SK-N-SH (cell line): ENCODE measurements at places on chromosomes 6 and 20. TPM values are rescaled to one million over a fixed set of nuclear protein-coding genes. Genes with fewer than 3 reads are reported as not detected.

Gene IL17A
- not detected in 2 replicates for polyA plus RNA-seq

Gene MYMX
- 0.13 TPM in 1 of 2 replicates, not detected in the other for polyA plus RNA-seq

DNA sequence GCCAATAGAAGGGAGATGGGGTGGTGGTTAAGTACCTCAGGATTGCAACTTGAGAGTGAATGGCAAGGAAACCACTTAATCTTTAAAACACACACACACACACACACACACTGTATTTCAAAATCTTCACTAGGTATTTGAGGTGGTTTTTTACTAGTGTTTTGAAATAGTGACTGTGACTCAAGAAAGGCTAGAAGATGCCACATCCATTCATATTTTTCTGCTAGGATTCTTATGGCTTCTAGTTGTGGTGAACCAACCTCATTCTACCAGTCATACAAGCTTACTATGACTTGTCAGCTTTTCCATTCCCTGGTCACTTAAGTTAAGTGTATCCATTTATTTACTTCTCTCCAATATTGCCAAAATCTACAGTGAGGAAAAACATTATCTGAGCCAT lies 519.4 kb upstream of the JAG1 start:
- peaks cover 16% of the 10 kb centered on the region; the same call in 1 of the 2 replicates for H3K4me1 ChIP-seq
- H3K4me3 ChIP-seq: no peak overlapping the region
- no peaks in the 10 kb centered on the region for H3K36me3 ChIP-seq
- no peak for DNase-seq

DNA sequence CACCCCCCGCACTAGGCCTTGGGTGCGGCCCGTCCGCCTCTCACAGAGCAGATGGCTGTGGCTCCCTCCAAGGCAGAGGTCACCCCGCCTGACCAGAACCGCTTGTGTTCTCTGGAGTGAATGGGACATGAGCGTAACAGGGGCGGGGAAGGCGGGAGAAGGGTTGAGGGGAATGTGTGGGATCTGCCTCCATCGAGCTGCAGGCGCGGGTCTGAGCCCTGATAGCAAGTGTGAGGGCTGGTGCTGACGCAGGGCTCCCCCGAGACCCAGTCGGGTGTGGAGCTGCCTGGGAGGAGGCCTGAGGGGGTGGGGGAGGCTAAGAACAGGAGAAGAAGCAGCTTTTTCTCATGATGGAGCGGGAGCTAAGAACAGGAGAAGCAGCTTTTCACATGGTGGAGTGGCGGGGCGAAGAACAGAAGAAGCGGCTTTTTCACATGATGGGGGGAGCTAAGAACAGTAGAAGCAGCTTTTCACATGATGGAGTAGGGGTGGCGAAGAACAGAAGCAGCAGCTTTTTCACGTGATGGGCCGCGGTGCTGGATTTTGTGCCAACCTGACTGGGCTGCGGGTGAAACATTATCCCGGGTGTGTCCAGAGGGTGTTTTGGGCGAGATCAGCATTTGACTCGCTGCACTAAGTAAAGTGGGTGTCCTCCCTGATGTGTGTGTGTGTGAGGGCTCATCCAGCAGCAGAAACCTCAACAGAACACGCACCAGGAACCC lies 169.3 kb downstream of the TTLL2 start:
- no peak overlapping the region for H3K27ac ChIP-seq
- H3K36me3 ChIP-seq: no peaks in the 10 kb centered on the region
- H3K4me1 ChIP-seq: peaks cover 7% of the 10 kb centered on the region; the same call in 1 of the 2 replicates
- H3K27me3 ChIP-seq: no peaks in the 10 kb centered on the region
